Nephron progenitor cell (in vitro differentiated cells): ENCODE measurements at places on chromosomes 6 and 20.

GRCh38 chr20:17749626-17749977 is 49.8 kb downstream of the BANF2 start:
- no peak overlapping the region for H3K4me3 ChIP-seq
- peaks cover 19% of the 10 kb centered on the region for H3K27me3 ChIP-seq
- no peaks in the 10 kb centered on the region for H3K36me3 ChIP-seq
- DNase-seq = no peak
- H3K4me1 ChIP-seq = peaks cover 16% of the 10 kb centered on the region

DNA sequence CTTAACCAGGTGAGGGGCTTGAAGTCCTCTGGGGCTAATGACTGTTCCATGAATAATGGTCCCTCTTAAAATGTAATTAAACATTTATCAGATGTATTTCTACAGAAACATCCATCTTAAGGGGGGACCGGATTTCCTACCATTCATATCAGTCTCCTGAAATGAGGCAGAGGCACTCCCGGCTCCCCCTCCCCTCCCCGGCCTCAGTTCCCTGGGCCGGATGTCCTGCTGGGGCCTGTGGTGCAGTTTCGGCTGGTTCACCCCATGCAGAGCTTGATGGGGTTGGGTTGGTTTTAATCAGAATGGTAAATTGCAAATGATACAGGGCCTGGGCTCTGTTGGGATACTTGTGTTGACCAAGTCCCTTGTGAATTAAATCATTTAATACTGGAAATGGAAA is 349.4 kb downstream of the PREX1 start:
- no peak overlapping the region for H3K4me3 ChIP-seq
- no peaks in the 10 kb centered on the region for H3K36me3 ChIP-seq
- peaks cover 34% of the 10 kb centered on the region for H3K27me3 ChIP-seq

DNA sequence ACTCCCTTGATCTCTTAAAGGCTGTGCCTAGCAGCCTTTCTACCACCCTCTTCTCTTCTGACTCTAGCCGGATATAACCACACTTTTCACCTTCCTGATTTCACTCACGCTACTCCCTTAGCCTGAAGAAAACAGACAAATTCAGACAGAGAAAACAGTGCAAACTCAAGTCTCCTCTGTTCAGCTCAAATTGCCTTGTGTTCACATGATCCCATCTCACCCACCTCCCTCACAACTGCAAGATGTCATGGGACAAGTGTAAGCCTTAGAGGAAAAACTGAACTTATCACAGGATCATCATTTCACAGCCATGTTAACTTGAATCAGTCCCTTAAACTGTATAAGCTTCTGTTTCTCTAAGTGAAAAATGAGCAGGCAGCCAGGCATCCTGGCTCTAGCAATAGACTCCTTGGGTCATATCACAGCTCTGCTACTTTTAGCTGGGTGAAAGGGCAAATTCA is 66.5 kb upstream of the TENT5A start:
- H3K27me3 ChIP-seq = no peaks in the 10 kb centered on the region
- H3K4me1 ChIP-seq = peaks cover 56% of the 10 kb centered on the region
- peak overlapping the region; percentile 24 for H3K4me3 ChIP-seq
- H3K27ac ChIP-seq = peak overlapping the region; percentile 81
- H3K36me3 ChIP-seq = no peaks in the 10 kb centered on the region

GRCh38 chr6:159726255-159726917 is 920 bp upstream of the WTAP start:
- H3K27ac ChIP-seq = peak overlapping the region; percentile 100
- H3K27me3 ChIP-seq = peaks cover 5% of the 10 kb centered on the region
- H3K4me3 ChIP-seq = peak overlapping the region; percentile 94
- peaks cover 55% of the 10 kb centered on the region for H3K36me3 ChIP-seq

- H3K27me3 ChIP-seq = peaks cover 5% of the 10 kb centered on the region
- no peak for DNase-seq
- H3K4me1 ChIP-seq = peaks cover 56% of the 10 kb centered on the region
- H3K27ac ChIP-seq = no peak overlapping the region
- H3K4me3 ChIP-seq = no peak overlapping the region
Observed at GRCh38 chr6:157651731-157652490, 171.1 kb upstream of the SNX9 start.

- DNase-seq = no peak
- H3K36me3 ChIP-seq = peaks cover 9% of the 10 kb centered on the region
- peaks cover 8% of the 10 kb centered on the region for H3K4me1 ChIP-seq
Observed at GRCh38 chr6:41120058-41120457, 34.1 kb downstream of the TREML1 start.

DNA sequence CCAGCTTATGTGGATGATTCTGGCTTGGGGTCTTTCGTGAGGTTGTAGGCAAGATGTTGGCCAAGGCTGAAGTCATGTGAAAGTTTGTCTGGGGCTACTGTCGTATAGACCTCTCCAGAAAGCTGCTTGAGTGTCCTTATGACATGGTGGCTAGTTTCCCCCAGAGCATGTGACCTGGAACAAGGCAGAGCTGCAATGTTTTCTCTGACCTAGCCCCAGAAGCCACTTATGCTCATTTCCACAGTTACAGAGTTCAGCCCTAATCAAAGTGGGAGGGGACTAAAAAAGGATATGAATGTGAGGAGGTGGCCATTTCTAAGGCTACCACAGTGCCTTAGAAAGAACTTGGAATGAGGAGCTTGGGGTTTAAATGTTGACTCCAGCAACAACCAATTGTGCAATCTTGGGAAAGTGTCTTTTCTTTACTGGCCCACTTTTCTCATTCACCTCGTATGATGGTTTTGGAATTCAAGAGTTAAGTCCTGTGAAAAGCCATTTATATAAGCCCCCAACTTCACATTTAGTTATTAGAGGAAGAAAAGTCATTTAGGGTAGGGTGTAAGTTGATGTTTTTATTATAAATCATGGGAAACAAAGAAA is 5.9 kb upstream of the ASXL1 start:
- no peak overlapping the region for H3K27ac ChIP-seq
- DNase-seq = no peak
- H3K4me3 ChIP-seq = no peak overlapping the region
- peaks cover 4% of the 10 kb centered on the region for H3K27me3 ChIP-seq

DNA sequence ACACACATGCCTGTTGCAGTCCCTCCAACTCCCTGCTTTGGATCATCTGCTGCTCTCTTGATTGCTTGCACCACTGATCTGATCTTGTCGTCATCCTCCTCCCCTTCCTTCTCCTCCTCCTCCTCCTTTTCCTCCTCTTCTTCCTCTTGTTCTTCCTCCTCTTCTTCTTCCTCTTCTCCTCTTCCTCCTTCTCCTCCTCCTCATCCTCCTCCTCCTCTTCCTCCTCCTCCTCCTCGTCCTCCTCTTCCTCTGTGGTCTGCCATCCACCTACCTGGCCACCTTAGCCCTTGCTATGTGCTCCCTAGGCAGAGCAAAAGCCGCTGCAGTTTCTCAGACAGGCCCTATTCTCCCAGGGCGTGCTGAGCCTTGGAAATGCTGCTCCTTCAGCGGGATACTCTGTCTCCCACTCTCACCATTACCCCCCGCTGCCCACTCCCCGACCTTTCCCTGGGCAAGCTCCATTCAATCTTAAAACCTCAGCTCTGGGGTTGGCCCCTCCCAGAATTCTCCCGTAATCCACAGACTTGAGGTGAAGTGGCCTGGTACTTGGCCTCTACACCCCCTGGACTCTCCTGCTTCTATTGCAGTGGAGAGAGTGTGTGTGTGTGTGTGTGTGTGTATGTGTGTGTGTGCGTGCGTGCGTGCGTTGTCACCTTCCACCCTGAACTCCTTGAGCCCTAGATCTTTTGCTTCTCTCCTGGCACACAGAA is 105.0 kb downstream of the SASH1 start:
- H3K27ac ChIP-seq = peak overlapping the region; percentile 95
- H3K27me3 ChIP-seq = no peaks in the 10 kb centered on the region
- H3K36me3 ChIP-seq = peaks cover 51% of the 10 kb centered on the region
- peaks cover 36% of the 10 kb centered on the region for H3K4me1 ChIP-seq
- no peak overlapping the region for H3K4me3 ChIP-seq

DNA sequence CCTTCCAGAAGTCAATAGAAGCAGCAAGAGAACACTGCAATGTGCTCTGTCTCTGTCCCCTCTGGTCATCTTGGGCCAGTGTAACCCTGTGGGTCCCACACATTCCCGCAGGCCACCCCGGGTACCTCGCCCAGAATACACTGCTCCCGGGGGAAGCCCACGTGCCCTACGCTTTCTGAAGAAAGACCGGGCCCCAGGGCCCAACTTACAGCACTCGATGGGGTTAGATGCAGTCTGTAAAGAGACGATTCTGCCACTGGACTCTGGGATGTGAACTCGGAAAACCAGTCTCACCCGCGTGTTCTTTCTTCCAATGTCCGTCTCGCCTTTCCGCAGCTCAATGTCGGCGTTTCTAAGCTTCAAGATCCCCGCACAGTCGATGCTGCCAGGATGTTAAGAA is 68.7 kb downstream of the NFATC2 start:
- no peak overlapping the region for H3K4me3 ChIP-seq
- H3K27ac ChIP-seq = no peak overlapping the region
- peaks cover 28% of the 10 kb centered on the region for H3K27me3 ChIP-seq
- H3K36me3 ChIP-seq = peaks cover 7% of the 10 kb centered on the region
- H3K4me1 ChIP-seq = peaks cover 17% of the 10 kb centered on the region
- DNase-seq = no peak

DNA sequence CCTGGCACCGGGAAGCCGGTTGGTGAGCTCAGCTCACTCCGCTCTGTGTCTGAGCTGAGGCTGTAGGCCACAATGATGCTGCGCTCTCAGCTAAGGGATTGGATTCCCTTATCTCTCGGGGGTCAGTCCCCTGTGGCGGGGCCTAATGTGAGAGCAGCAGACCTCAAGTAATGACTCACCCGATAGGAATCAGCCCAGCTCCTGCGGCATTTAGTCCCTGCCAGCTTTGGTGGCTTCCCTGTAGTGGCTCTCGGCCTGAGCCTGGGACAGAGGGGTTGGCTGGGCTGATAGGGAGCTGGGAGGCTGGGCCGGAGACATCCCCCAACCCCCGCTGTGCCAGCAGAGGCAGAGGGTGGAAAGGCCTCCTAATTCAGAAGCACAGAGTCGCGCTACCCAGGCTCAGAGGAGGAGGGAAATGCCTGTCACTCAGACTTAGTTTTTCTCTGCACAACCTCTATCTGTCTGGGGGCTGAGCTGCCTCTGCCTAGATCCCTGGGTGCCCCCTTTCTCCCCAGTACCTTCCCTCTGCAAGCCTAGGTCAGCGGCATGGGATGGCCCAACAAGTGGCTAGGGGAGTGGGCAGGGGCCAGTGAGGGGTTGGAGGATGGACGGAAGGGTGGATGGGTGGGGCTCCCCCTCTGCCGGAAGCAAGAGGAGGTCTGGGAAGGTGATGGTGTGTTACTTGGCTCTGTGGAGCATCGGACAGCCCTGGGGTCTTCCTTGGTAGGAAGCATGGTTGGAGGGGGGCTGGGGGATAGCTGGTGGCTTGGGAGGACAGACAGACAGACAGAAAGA is 92.2 kb downstream of the CDH22 start:
- peaks cover 18% of the 10 kb centered on the region for H3K27me3 ChIP-seq
- no peak overlapping the region for H3K27ac ChIP-seq
- peak; percentile 33 for DNase-seq
- no peaks in the 10 kb centered on the region for H3K36me3 ChIP-seq
- H3K4me1 ChIP-seq = peaks cover 37% of the 10 kb centered on the region

DNA sequence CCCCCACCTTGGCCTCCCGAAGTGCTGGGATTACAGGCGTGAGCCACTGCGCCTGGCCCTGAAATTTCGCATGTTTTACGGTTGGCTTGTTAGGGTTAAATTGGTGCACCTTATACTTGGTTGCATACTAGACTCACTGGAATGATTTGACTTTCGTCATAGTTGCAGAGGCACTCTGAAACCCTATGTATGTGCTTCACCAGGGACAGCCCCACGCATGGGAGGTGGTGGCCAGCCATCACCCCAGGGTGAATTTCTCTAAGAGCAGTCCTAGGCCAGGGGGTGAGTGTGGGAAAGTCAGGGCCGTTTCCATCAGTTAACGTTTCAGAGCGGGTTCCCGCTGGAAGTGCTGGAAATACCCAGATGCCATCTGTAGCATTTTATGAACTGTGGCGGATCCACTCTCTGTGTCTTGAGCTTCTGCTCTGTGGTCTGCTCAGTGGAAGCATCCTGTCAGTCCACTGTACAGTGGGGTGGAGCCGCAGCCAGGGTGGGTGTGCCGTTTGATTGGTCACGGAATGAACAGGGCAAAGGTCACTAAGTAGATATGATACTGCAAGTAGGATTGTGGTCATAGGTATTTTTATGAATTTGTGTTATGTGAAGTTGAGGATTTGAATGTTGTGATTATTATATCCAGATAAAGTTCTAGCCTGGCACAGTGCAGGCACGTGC is 13.2 kb downstream of the DNAJC5 start:
- no peak for DNase-seq
- H3K4me1 ChIP-seq = peaks cover 44% of the 10 kb centered on the region
- no peak overlapping the region for H3K4me3 ChIP-seq

- H3K27ac ChIP-seq = peak overlapping the region; percentile 17
- H3K27me3 ChIP-seq = peaks cover 3% of the 10 kb centered on the region
- peaks cover 61% of the 10 kb centered on the region for H3K4me1 ChIP-seq
- H3K36me3 ChIP-seq = no peaks in the 10 kb centered on the region
- DNase-seq = no peak
Observed at GRCh38 chr6:16168858-16169257, 40.0 kb downstream of the MYLIP start.

DNA sequence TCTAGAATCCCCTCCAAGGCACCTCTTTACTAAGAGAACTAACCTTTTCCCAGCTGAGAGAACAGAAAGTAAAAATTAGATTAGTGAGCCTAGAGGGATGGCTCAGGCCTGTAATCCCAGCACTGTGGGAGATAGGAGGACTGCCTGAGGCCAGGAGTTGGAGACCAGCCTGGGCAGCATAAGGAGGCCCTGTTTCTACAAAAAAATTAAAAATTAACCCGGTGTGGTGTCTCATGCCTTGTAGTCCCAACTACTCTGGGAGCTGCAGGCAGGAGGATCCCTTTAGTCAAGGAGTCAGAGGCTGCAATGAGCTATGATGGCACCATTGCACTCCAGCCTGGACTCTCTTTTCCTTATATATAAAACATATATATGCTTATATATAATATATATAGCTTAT is 5.5 kb upstream of the OOEP start:
- peaks cover 8% of the 10 kb centered on the region for H3K4me1 ChIP-seq
- H3K27ac ChIP-seq = no peak overlapping the region
- no peak for DNase-seq
- peaks cover 4% of the 10 kb centered on the region for H3K27me3 ChIP-seq
- no peak overlapping the region for H3K4me3 ChIP-seq

DNA sequence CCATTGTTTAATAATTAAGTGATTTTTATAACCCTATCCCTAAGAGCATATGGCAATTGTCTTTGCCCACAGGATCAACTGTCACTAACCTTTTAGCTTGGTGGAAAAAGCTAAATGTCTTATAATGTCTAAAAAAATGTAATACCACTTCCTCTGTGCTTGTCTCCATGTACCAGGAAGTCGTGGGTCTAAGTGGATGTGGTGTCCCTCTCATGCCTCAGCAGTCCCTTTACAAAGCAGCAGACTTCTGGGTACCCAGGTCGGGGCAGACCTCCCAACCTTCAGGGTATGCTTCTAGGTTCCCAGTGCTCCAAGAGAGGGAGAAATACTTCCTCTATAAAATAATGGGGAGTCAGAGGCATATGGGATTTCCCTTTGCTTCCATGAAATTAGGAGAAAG is 74.7 kb downstream of the ZHX3 start:
- H3K27ac ChIP-seq = no peak overlapping the region
- H3K4me1 ChIP-seq = peaks cover 49% of the 10 kb centered on the region
- H3K27me3 ChIP-seq = no peaks in the 10 kb centered on the region
- no peak for DNase-seq

- H3K27ac ChIP-seq = peak overlapping the region; percentile 95
- peak; percentile 38 for DNase-seq
- no peaks in the 10 kb centered on the region for H3K36me3 ChIP-seq
- peaks cover 59% of the 10 kb centered on the region for H3K4me1 ChIP-seq
Observed at GRCh38 chr6:44739181-44739580, 351.7 kb downstream of the CDC5L start.

- no peaks in the 10 kb centered on the region for H3K27me3 ChIP-seq
- DNase-seq = no peak
- no peak overlapping the region for H3K4me3 ChIP-seq
- no peaks in the 10 kb centered on the region for H3K36me3 ChIP-seq
- peaks cover 24% of the 10 kb centered on the region for H3K4me1 ChIP-seq
Observed at GRCh38 chr6:121853686-121854085, 418.2 kb downstream of the GJA1 start.
